Body of pancreas (tissue), 4 donors: ENCODE measurements at places on chromosomes 11 and 22. TPM values are rescaled to one million over a fixed set of nuclear protein-coding genes. Genes with fewer than 3 reads are reported as not detected.

Gene GRM5
- 0.33 TPM for total RNA-seq

Gene CHRDL2
- total RNA-seq, result not detected

Gene CD6
- total RNA-seq, result 1.0 TPM

Gene CRKL
- 25.4 TPM for total RNA-seq

Gene LYVE1
- 31.4 TPM for total RNA-seq

Gene CYP2D6
- 0.52 TPM for total RNA-seq

Gene HOATZ
- not detected for total RNA-seq

Gene TUB
- total RNA-seq, result 8.6 TPM

Gene SEPTIN5
- total RNA-seq, result 15.2 TPM

Gene GDPD4
- total RNA-seq, result not detected

Gene TSSC4
- total RNA-seq, result 25.7 TPM

Gene E2F8
- 0.26 TPM for total RNA-seq

Gene OR2D2
- 0.78 TPM for total RNA-seq
